ENCODE measurements at places on chromosomes 4 and X. TPM values are rescaled to one million over a fixed set of nuclear protein-coding genes. Genes with fewer than 3 reads are reported as not detected.

- no peak for DNase-seq
These were observed 101.8 kb upstream of the VEGFC start for GRCh38 chr4:176894498-176894897.

TCEAL8 gene
- 153 TPM for total RNA-seq

F8 gene
- 4.7 TPM for total RNA-seq

DNA sequence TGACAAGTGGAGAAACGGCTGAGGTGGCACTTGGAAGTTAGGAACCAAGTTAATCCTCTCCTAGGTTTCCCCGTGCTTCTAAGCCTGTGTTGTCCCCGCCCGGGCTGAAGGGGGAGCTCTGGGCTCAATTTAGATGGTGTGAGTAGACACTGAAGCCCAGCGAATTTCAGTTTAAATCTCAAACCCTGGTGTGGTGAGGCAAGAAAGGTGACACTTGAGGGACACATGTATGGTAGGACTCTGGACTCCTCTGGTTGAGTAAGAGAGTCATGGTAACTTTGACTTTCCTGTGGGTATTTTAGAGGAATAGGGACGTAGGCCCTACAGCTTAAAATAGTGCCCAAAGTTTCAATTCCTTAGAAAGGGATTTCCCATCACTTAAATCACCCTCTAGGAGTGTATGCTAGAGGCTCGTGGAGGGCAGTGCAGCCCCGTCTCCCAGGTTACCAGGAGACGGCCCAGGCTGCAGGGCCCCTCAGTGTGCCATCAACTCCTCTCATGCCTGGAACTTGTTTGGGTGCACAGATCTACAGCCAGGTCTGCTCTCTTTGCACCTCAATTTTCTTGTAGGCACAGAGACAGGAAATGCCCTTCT, 24.0 kb downstream of the HAND2 start:
- no peak for DNase-seq

SCD5 gene
- total RNA-seq, result 57.4 TPM

- no peak for DNase-seq
These were observed 19.3 kb downstream of the ARHGEF9 start for GRCh38 chrX:63765712-63766111.

DNA sequence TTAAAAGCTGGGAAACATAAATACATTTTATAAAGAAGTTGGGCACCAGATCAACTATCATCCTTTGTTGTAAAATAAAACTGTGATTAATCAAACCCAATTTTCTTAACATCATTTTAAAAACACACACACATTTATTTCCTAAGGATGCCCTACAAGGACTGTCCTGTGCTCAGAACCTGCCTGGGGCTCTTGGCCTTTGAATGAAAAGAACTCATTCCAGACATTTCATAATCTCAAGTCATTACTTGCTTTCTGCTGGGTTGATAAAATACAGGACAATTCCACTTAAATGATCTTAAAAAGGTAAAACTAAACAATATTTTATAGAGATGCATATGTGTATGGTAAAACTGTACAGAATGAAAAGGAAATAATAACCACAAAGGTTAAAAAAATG, 2.8 kb downstream of the SH3D19 start:
- peak; percentile 23 for DNase-seq

NUDT11 gene
- total RNA-seq, result 3.3 TPM

FREM3 gene
- total RNA-seq, result not detected

- DNase-seq, result no peak
These were observed 9.7 kb upstream of the PLA2G12A start for GRCh38 chr4:109739547-109739946.

GRCh38 chrX:76172325-76172893, 453 bp upstream of the PBDC1 start:
- DNase-seq, result no peak

- DNase-seq, result no peak
These were observed 64.5 kb upstream of the GEMIN8 start for GRCh38 chrX:14094191-14094590.

GRCh38 chr4:120545391-120545790, 377.1 kb downstream of the PRDM5 start:
- DNase-seq, result no peak

CCNG2 gene
- total RNA-seq, result 153 TPM

BTK gene
- not detected for total RNA-seq

SNX25 gene
- 33.2 TPM for total RNA-seq

GYG2 gene
- total RNA-seq, result 3.2 TPM

GRCh38 chr4:118765399-118765798, 70.5 kb downstream of the SEC24D start:
- peak; percentile 96 for DNase-seq

- DNase-seq, result no peak
These were observed 49.9 kb upstream of the CASK start for GRCh38 chrX:41973208-41973607.

DNA sequence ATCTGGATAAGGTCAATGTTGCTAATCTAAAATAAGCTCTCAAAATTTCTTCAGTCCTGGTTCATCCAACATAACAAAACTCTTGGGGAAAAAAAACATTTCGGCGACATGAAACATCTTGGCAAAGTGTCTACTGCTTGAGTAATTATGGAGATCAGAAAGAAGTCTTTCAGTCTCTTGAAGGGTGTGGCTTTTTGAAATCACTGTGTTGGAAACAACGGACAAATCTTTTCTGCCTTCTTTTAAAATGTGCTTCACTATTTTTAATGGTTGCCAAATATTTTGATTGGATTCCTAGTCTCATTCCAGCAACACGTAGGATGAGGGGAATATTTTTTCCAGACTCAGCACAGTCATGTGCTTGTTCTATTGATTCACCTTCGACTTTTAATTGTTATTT, 138.6 kb downstream of the KLHL8 start:
- DNase-seq, result no peak

TCEAL7 gene
- 8.2 TPM for total RNA-seq

GRCh38 chr4:159010563-159011260, 92.2 kb upstream of the RAPGEF2 start:
- DNase-seq, result peak; percentile 94

- DNase-seq, result no peak
These were observed 5.8 kb downstream of the RPS6KA3 start for GRCh38 chrX:20260885-20261284.

DNA sequence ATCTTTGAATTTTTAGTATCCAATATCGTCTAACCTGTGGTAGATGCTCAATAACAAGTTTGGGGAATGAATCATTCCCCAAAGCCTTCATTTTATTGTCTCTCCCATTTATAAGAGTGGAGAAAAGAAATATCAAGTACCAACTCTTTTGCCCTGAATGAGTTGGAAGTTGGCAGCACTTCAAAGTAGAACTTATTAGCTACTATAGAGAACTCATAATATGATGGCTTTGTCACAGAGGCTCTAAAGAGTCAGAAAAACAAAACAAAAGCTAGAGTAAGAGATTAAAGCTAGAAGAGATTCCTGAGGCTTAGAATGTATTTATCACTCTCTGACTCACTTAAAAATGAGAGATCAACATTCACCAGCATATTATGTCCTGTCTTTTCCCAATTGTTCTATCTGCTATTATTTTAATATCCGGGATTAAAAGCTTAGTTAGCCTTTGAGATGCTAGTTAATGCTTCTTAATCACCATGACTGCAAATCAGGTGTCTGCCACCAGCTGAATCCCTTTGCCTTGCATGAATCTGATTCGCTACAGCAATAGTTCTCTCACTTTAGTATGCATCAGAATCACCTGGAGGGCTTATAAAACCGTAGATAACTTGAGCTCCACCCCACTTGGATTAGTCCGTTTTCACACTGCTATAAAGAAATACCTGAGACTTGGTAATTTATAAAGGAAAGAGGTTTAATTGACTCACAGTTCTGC, 77.9 kb downstream of the PALLD start:
- peak; percentile 68 for DNase-seq

HSFX2 gene
- total RNA-seq, result not detected

- DNase-seq, result no peak
These were observed 1.5 kb upstream of the RELL1 start for GRCh38 chr4:37687681-37688080.

DNA sequence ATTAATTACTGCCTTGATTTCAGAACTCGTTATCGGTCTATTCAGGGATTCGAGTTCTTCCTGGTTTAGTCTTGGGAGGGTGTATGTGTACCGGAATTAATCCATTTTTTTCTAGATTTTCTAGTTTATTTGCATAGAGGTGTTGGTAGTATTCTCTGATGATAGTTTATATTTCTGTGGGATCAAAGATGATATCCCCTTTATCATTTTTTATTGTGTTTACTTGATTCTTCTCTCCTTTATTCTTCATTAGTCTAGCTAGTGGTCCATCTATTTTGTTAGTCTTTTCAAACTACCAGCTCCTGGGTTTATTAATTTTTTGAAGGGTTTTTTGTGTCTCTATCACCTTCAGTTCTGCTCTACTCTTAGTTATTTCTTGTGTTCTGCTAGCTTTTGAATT, 32.1 kb downstream of the CDX4 start:
- no peak for DNase-seq

VEGFC gene
- 7.8 TPM for total RNA-seq

TGIF2LX gene
- not detected for total RNA-seq

DNA sequence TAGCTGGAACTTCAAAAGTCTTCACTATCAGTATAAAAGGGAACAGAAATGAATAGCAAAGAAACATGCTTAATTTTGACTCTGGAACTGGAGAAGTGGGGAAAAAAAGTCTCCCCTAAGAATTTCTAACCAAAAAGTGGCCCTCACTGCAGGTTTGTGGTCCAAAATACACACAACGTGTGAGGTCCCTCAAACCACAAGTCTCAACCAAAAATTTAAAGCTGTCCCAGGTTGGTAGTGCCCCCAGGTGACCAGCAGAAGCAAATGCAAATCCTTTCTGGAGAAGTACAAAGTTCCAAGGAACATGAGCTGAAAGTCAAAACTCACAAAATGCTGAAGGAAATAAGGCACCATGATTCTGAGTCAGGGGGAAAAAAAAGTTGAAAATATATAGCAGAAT, 23.6 kb upstream of the VAMP7 start:
- DNase-seq, result no peak

DNA sequence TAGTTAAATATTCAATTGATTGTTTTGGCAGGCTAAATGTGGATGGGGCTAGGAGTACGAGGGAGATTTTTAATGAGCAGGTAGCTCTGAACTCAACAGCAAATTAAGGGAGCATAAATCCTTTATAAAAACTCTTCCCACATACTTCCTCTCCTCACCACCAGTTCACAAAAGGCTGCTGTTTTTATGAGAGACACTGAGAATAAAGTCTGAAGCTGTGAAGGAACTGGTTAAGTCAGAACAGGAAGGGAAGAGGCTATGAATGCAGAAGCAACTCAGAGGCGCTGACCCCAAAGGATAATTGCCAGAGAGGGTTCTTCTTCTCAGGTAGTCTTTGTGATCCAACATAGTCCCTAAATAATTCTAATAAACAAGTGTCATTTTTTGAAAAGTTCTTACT, 406.1 kb downstream of the GPM6A start:
- DNase-seq, result no peak

DNA sequence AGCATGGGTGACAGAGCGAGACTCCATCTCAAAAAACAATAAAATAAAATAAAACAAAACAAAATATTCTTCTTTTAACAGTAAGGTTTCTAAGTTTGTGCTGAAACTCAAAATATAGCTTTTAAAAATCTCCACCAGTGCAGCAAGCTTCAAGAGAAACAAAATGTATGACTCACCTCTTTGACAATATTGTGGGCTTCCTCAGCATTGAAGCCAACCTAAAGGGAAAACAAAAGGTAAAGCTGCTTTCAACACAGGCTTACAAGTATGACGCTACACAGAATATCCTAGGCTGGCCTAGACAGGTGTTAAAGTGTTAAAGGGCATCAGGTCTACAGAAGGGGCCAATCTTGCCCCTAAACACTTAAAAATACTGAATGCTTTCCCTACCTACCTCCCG, 1.2 kb downstream of the DYNLT3 start:
- DNase-seq, result peak; percentile 26

ZRSR2 gene
- 2.6 TPM for total RNA-seq

RAP1GDS1 gene
- total RNA-seq, result 85.1 TPM

DNA sequence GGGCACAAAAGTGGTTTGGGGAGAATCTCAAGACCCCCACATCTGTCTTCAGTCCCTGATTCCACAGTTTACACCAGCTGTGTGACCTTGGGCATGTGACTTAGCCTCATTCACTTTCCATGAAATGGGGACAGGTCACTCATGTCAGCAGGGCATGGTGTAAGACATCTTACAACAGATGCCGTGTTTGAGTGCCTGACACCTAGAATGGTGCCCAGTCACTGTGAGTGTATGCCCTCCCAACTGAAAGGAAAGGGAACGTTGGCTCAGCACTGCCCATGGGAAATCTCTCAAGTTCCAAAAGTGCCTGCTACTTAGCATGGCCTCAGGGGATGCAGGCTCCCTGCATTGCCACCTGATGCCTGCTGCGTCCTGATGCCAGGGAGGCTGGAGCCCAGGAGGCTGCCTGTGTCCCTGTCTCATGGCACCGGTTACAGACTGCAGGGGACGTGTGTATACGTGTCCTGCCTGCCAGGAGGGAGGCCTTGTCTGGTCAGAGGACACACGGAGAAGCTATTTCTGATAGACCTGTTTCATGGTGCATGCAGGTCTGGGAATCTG, 32.2 kb downstream of the RNF4 start:
- DNase-seq, result no peak

DNA sequence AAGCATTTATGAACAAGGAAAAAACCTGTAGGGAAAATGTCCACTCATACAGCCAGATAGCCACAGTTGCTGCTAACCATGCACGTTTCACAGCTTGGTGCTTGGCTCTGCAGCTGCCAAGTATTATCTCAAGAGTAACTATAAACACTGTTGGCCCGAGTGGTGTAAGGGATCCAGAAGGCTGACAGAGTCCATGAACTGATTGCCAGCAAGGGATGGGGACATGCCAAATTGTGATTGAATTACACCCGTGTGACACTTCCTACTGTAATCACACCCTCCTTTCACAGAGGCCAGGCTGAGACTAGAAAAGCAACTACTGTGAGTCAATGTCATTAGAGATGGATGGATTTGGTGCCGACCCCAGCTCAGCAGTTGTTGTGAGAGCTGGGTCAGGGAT, 223.9 kb upstream of the ANKRD50 start:
- DNase-seq, result no peak

PPM1K gene
- 17.2 TPM for total RNA-seq

- DNase-seq, result no peak
These were observed 2.1 kb upstream of the STAP1 start for GRCh38 chr4:67556436-67556835.

GRCh38 chr4:136369073-136369472, 1163.2 kb downstream of the PCDH18 start:
- DNase-seq, result peak; percentile 26
